ENCODE measurements at places on chromosomes 6 and 20.
A peak's percentile ranks its signal among the peaks of the same experiment; 100 is the strongest.

DNA sequence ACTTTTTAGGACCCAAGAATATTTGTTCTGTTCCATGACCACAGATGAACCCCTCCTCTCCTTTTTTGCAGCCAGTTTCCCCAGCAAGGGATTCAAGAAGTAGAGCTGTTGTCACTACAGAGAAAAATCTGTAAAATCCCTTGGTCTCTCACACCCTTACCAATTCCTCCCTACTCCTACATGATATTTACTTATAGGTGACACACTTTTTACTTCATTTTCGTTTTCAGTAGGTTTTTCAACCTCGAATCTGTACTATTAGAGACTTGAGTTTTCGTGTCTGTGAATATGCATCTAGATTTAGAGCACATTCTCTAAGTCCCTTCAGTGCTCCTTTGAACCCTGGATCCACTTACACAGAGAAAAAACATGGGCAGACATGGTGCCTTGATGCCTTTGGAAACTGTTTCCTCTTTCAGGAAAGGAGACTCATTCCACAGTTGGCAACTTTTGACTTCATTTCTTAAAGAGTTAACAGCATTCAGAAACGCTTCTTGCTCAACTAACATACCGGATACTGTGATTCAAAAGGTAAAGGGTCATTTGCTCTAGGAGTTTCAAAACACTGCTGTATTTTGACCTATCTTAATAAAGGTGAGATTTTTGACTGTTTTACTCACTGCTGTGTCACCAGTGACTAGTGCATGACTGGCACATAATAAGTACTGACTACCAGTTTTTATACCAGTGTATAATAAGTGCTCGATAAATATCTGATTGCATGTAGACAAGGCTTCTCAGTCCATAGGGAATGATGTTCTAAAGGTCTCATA, 50.6 kb downstream of the LAMA4 start:
- DNase-seq, result no peak

- DNase-seq, result no peak
These were observed 37.9 kb downstream of the MAFB start for GRCh38 chr20:40651151-40651550.

GRCh38 chr6:6560909-6561308, 27.6 kb upstream of the LY86 start:
- no peak for DNase-seq

DNA sequence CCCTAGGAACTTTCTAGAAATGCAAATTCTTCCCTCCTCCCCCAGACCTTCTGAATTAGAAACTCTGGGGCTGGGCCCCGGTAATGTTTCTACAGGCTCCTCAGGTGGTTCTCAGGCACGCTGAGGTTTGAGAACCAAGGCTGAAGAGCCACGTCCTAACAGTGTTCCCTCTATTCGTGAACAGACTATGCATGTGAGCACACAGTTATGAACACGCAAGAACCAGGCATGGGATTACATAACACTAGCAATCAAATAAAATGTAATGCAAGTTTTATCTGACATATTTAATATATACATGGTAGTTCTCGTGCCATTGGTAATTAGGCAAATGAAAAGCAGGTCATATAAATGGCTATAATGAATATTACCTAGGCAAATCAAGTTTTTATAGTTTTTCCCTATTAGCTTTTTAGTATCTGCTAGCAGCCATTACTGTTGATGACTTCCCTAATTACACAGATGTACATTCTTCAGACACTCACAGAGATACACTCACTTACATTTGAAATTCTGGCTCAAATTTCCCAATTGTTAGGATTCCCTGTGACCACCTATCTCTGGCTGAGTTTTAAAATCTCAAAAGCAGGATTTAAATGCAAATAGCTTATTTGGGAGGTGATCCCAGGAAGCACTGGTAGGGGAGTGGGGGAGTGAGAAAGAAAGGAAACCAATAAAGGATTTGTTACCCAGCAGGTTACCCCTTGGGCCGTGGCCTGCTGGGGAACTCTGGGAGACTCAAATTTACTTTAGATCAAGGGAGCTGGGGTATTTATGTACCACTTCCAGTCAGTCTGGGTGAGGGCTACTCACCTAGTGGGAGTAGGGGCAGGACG, 104.1 kb downstream of the TCP11 start:
- DNase-seq, result no peak

GRCh38 chr6:106194949-106195921, 109.1 kb downstream of the PRDM1 start:
- no peak for DNase-seq

DNA sequence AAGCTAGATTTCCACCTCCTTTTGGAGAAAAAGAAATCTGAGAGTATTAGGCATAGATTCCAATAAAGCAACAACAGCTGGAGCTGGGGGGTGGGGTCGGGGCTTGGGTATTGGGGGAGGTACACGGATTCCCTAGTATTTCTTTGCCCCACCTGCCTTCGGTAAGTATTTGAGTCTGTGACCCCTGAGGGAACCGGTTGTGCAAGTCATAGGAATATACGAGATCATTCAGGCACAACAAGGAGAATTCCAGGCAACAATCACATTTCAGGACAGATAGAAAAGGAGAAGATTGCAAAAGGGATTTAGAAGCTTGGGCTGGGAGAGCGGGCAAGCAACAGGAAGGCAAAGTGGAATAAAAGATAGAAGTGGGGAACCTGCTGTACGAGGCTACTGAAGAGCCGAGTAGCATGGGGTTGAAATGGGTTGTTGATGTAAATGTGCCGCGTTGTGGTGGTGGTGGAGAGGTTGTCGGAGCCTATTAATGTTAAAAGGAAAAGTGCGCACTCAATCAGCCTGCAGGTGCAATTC, 148.9 kb downstream of the BCAS1 start:
- no peak for DNase-seq

DNA sequence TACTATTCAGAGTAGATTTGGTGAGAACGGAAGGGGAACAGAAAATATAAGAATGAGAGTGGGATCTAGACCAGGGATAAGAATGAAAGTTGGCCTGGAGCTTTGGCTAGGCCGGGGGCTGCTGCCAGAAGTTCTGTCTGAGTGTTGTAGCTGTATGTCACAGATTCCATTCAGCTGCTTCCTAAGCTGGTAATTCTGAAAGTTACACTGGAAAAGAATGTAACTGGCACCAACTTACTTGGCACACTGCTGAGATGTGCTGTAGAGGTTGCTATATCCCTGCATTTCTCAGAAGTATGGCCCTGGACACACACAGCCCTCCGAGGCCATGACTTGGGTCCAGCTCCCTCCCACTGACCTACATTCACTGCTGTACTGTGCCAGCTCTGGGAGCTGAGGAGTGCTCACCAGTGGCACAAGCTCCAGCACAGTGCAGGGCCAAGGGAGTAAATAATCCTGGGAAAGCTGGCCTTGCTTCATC, 25.8 kb upstream of the TMEM217 start:
- no peak for DNase-seq

GRCh38 chr6:144246988-144247387, 38.1 kb upstream of the UTRN start:
- no peak for DNase-seq

DNA sequence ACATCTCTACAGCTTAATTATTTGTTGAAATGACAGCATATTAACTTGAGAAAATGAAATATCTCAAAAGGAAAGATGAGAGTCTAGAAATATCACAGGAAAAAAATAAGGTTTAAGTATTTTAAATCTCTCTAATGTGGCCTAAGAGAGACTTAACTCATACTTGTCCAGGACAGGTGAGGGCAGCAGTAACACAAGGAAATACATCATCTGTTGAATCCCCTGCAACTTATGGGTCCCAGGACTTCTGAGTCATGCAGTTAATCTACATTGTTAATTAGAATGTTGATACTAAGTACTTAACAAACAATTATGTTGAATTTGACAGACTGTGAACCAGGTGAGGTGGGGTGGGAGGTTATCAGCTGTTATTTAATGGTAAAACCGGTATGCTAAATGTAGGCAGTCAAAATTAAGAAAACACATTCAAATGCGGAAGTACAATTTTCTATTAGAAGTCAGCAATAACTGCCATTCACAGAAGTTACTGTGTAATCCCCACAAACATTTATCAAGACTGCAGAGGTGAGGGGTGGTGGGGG, 87.9 kb downstream of the CEP57L1 start:
- no peak for DNase-seq

GRCh38 chr6:3633711-3634110, 117.8 kb downstream of the PXDC1 start:
- DNase-seq, result no peak

- no peak for DNase-seq
These were observed 385.7 kb downstream of the GRIK2 start for GRCh38 chr6:101779051-101779844.

- no peak for DNase-seq
These were observed 85.5 kb upstream of the ZNF217 start for GRCh38 chr20:53678990-53679596.

GRCh38 chr20:16689906-16690305, 39.9 kb upstream of the SNRPB2 start:
- DNase-seq, result no peak

GRCh38 chr6:23137611-23138010, 568.2 kb downstream of the HDGFL1 start:
- DNase-seq, result no peak

GRCh38 chr6:52174118-52174517, 12.1 kb upstream of the IL17A start:
- DNase-seq, result no peak

- DNase-seq, result peak; percentile 66
These were observed 101.2 kb upstream of the CLVS2 start for GRCh38 chr6:122894791-122895190.

GRCh38 chr6:32087574-32088486, 21.3 kb downstream of the TNXB start:
- peak; percentile 43 for DNase-seq

DNA sequence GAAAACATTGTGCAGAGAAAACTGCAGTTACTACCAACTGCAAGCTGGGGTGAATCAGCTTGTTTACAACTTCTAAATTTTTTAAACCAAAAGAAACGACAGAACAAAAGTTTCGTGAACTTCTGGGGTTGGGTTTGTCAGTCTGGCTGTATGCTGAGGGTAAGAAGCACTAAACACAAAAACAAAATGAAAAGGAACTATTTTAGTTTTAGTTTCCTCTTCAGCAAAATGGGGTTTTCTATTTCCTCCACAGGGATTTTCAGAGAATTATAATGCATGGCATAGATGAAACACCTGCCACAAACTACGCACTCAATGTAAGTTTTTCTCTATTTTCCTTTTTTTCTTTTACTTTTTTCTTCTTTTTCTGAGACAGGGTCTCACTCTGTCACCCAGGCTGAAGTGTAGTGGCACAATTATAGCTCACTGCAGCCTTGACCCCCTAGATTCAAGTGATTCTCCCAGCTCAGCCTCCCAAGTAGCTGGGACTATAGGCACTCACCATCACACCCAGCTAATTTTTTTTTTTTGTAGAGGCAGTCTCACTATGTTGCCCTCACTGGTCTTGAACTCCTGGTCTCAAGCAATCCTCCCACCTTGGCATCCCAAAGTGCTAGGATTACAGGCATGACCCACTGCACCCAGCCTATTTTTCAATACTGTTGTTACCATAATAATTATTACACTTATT, 40.6 kb downstream of the CGA start:
- DNase-seq, result no peak

DNA sequence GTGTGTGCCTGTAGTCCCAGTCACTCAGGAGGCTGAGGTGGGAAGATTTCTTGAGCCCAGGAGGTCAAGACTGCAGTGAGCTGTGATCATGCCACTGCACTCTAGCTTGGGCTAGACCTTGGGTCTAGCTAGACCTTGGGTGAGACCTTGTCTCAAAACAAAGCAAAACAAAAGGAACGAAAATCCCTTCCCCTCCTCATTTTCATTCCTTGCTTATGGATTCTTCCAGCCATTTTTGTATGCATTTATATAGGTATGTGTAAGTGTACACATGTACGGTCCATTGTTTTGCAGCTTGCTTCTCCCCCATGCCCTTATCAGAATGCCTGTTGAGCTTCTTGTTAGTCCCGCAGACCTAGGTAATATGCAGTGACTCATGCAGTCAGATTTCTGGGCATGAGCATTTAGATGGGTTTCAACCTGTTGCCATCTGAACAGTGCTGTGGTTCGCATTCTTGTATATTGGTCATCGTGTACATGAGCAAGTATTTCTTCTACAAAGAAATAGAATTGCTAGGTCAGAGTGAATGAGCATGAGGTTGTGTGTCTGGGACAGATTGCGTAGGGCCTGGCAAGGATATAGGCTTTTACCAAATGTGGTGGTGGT, 73.2 kb downstream of the ATRN start:
- DNase-seq, result no peak

- DNase-seq, result no peak
These were observed 585.2 kb downstream of the PHF3 start for GRCh38 chr6:64220801-64221200.

DNA sequence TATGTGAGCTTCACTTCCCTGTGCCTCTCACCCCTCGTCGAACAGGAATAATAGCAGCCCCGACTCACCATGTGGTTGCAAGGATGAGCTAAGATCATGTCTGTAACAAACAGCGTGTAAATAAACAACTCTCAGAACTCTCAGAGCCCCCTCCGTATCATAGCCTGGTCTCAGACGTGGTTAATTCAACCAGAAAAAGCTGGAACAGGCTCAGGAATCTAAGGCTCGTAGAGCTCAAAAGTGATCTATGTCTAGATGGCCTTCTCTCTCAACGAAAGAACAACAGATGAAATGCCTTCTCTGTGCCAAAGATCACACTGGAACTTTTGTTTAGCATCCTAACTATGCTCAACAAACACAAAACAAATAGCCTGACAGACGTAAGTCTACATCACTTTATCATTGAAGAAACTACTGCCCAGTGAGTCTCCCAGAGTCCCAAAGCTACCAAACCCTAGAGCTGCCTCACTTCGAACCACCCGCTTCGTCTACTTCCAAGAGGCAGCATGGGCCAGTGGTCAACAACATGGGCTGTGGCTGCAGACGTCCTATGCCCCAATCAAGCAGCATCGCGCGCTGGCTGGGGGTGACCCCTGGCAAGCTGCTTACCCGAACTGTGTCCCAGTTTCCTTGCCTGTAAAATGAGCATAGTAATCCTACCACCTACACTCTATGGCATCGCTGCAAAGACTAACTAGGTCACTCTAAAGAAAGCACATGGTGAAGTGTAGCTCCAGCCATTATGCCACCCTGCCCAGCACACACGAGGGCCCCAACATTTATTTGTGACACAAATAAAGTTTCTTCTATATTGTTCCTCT, 35.1 kb downstream of the NFATC2 start:
- DNase-seq, result no peak

DNA sequence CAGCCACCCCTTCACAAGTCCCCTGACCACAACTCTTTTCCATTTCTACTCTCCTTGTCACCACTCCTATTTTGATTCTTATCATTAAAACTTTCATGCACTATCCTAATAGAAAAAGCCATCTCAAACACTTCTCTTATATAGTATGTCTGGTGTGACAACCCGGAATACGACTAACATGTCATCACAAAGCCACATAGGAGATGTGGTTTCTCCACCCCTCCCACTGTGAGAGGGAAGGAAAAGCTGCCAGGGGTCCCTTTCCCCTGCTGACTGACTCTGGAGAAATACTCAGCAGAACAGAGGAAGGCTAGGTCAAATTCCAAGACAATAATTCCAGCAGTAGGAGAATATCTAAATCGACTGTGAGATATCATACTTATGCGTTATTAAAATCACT, 193.0 kb upstream of the KCNK16 start:
- no peak for DNase-seq

GRCh38 chr20:16498526-16499253, 74.6 kb downstream of the KIF16B start:
- DNase-seq, result no peak

All from NCI-H2171 (cell line).